ENCODE measurements at places on chromosomes 3 and 15.

DNA sequence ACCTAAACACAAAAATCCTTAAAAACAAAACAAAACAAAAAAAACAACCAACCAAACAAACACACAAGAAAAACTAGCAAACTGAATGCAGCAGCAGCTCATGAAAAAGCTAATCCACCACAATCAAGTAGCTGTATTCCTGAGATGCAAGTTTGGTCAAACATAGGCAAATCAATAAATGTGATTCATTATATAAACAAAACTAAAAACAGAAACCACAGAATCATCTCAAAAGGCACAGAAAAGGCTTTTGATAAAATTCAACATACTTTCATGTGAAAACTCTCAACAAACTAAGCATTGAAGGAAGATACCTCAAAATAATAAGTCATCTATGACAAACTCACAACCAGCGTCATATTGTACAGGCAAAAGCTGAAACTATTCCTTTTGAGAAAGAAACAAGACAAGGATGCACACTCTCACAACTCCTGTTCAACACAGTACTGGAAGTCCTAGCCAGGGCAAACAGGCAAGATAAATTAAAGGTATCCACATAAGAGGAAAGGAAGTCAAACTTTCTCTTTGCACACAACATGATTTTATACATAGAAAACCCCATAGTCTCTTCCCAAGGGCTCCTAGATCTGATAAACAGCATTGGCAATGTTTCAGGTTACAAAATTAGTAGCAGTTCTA lies 495.1 kb upstream of the SGO1 start:
- no peak for DNase-seq

GRCh38 chr3:51722362-51722761 lies 15.5 kb downstream of the GRM2 start:
- no peak for DNase-seq

- no peak for DNase-seq
Measured at GRCh38 chr3:177385831-177386301, 188.6 kb upstream of the TBL1XR1 start.

DNA sequence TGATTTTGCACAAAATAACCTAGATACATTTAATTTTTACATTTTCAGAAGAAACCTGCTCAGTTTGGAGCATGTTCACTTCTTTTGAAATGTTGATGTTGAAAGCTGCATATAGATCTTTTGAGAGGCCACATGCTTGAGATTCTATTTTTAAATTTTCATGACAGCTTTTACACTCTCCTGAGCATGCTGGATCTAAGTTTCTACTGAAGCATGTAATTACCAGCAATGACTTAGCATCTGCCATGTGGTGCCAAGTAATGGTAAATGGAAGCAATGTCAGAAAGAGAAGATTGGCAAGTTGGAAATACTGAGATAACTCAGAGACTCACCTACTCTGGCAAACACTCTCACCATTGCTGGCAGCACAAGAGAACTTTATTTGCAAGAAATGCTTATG lies 310.6 kb downstream of the NSUN3 start:
- no peak for DNase-seq

DNA sequence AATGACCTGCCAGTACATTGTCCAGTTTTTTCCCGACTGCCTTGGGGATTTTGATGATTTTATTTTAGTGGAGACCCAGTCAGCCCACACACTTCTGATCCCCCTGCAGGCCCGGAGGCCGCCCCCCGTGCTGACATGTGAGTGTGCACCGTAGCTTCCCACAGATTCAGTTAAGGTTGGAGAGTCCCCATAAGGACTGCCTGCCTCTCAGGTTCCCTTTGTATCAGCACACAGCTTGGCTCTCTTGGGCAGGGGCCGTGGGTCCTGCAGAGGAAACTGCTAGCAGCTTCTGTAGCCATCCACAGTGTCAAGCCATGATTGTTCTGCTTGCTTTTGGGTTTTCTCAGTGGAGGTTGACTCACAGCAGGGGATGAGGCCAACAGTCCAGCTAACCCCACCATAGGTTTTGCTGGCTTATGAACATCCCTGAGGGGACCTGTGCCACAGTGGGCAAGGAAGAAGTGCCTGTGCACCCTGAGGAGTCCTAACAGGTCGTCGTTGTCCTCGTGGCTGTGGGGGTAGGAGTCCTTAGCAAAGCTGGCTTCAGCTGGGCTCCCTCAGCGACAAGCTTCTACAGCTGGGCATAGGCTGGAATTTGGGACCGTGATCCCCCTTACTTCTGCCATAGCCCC lies 46.4 kb downstream of the DLEC1 start:
- no peak for DNase-seq

GRCh38 chr15:94015324-94015723 lies 216.0 kb upstream of the MCTP2 start:
- no peak for DNase-seq

DNA sequence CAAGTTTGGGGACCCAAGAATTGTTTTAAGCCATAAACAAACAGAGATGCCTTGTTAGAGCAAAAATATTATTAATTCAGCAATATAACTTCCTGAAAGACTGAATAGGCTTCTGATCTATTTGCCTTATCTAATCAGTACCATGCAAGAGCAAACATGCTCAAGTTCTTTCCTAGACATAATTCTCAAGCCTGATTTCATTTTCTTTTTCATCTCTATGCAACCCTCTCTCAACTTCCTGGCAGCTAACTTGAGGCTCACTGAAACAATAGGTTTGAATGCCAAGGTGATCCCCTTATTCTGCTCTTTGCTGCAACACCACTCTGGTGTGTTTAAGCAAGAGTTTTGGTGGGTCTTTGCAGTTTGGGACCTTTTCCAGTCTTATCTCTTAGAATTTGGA lies 230.9 kb upstream of the CD96 start:
- no peak for DNase-seq

DNA sequence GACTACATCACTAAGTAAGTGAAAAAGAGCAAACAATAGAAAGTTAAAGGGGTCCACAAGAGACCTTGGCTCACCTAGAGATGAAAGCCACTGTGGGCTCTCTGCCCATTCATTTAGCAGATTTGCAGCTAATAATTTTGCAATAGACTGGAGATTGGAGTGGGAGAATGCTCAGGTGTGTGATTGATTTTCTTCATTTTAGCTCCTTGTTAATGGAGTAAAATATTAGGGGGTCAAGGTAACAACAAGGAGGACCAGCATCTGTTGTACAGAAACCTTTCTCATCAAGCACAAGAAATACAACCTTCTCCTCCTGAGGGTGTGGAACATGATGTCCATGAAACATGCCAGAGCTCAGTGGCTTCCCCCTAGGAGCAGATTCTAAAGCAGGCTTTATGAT lies 63.2 kb downstream of the TMEM266 start:
- no peak for DNase-seq

DNA sequence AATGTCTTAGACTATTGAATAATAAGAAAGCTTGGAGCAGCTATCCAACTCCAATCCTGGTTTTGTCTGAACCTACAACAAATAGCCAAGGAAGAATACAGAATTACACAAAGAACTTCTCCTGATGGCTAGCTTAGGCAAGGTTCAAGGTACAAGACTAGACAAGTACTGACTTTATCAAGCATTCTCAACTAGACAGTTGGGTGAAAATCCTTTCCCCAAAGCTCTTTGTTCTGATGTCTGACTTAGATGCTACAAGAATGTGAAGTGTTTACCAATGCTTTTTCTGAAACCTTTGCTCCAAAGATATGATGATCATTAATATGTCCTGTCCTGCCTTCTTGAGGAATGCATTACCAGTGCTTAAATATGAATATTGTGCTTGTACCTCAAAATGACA lies 113.8 kb downstream of the ANXA2 start:
- DNase-seq: no peak

- DNase-seq: peak; percentile 65
Measured at GRCh38 chr15:63381301-63382204, at the start of gene CA12. CA12 (minus strand) TSS chr15:63381846; CDS start chr15:63381720, 126 bp downstream.

DNA sequence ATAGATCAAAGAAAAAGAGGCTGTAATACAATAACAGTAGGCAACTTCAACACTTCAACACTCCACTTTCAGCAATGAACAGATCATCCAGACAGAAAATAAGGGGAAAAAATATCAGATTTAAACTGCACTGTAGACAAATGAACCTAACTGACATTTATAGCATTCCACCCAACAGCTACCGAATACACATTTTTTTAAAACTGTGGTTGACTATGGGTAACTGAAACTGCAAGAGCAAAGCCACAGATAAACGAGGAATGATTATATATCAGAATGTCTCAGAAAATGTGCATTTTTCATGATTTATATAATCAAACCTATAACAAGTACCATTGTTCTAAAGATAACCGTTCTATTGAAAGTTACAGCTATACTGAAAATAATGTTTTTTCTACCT lies 514.9 kb upstream of the DPPA4 start:
- no peak for DNase-seq

GRCh38 chr3:160886421-160886820 lies 130.4 kb downstream of the PPM1L start:
- no peak for DNase-seq

- peak; percentile 77 for DNase-seq
Measured at GRCh38 chr3:12891985-12892839, 50.8 kb upstream of the RPL32 start.

DNA sequence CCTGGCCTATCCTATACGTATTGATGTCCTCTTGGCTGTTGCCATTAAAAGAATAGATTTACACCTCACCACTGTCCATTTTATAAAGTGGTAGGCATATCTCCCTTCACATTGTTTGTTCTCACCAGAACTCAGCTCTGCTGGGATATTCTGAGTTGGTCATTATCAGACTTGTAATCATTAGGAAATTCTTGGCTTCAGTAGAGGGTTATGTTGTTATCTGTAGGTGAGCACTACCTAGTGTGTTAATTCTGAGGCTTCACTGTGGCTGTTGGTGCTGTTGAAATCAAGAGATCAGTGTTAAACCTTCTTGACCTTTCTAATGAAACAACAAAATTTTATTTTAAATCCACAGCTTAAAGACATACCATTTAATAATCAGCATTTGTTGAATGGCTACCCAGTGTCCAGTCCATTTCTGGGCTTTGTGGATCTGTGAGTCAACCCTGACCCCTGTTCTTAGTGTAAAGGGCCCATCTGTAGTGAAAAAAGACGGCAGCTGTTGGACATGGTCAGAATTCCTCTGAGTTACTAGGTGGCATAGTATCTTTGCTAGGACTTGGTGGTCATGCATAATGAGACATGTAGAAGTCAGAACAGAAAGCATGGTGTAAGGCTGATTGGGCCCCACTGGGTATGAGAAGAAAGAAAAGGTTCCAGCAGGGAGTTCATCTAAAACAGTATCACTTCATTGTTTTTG lies 32.9 kb upstream of the P4HTM start:
- DNase-seq: no peak

- DNase-seq: no peak
Measured at GRCh38 chr15:92902737-92903593, 2.8 kb downstream of the CHD2 start.

- no peak for DNase-seq
Measured at GRCh38 chr3:47799733-47800132, 3.2 kb upstream of the DHX30 start.

DNA sequence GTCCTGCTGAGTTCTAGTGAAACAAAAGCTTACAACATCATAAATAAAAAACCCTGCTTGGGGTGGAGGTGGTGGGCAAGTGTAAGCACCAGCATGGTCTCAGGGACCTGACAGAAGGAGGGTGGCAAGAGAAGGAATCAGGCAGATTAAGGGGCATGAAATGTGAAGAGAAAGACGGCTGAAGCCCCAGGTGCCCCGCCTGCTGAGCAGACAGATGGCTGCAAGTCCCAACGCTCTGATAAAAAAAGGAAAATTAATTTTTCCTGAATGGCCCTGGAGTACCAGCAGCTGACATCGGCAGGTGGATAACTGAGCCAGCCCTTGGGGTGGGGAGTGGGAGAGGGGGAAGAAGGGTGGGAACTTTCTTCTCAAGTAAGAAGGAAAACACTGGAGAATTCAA lies 137.9 kb downstream of the XXYLT1 start:
- DNase-seq: no peak

DNA sequence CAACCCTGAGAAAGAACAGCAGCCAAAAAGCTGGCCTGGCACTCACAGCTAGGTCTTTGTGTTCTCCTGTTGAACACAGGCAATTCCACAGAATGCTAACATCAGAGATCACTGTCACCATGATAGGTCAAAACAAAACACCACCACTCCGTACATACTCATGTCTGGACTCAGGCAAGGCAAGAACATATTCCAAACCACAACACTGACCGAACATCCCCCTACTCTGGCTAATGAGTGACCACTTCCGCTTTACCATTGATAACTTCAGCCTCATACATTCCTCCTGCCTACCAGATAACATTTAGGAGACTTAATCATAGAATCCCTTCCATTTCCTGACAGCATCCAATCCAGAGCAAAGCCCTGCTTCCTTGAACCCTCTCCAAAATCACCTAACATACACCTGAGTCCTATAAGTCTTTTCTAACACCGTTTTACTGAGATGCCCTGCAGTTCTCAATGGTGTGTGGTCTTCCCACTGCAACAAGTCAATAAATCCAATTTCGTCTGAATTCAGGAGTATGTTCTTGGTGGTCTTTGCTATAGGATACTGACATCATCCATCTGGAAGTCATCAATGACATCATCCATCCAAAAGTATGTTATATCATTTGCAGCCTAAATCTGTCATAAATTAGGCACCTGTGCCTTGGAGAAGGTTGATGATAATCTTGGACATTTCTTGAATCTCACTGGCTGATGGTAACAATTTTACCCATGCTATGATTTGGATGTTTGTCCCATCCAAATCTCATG lies 23.7 kb downstream of the RIOX2 start:
- DNase-seq: no peak

DNA sequence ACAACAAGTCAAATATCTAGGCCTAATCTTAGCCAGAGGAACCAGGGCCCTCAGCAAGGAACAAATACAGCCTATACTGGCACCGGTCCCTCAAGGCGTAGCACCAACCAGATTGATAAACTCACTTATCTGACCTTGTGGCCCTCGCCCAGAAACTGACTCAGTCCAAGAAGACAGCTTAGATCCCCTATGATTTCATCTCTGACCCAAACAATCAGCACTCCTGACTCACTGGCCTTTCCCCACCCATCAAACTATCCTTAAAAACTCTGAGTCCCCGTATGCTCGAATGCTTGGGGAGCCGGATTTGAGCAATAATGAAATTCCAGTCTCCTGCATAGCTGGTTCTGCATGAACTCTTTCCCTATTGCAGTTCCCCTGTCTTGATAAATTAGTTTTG lies 1.6 kb upstream of the SORD start:
- DNase-seq: no peak
